ENCODE measurements at places on chromosomes 2 and 18.

GRCh38 chr2:68687018-68687417 is 43.6 kb downstream of the PROKR1 start:
- DNase-seq = no peak

- DNase-seq = no peak
Observed at GRCh38 chr2:223786236-223786635, 51.1 kb downstream of the AP1S3 start.

- no peak for DNase-seq
Observed at GRCh38 chr2:135130751-135131150, 78.7 kb downstream of the RAB3GAP1 start.

GRCh38 chr2:110978756-110979470 is 141.8 kb upstream of the BCL2L11 start:
- no peak for DNase-seq

GRCh38 chr2:218990612-218991011 is 2.6 kb downstream of the CRYBA2 start:
- no peak for DNase-seq

DNA sequence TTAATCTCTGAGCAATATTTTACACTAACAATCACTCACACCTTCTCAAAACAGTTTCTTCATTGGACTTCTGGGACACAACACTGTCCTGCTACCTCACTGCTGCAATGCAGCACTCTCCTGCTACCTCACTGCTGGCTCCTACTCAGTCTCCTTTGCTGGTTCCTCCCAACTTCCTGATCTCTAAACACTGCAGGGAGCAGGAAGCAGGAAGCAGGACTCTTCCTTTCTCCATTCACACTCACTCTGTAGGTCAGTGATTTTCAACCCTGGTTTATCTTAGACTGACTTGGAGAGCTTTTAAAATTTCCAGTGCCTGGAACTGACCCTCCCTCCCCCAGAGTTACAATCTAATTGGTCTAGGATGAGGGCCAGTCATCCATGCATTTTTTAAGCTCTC is 243.4 kb upstream of the RBBP8 start:
- DNase-seq = no peak

DNA sequence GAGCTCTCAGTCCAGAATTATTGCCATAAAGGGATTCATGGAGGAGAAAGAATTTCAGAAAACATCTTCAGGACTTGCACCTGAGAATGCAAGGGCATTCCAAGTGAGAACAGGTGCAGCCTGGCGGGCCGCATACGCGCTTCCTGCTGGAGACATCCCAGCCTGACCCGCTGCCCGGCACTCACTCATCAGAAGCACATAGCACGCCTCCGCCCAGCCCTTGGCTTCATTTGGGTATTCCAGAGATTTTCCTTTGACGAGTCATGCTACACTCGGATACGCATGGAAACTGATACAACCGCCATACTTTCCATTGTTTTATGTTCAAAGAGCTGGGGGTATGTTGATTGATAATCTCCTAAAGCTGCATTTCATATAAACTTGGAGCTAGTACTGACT is 228.0 kb upstream of the ID2 start:
- DNase-seq = no peak

- DNase-seq = no peak
Observed at GRCh38 chr18:25033747-25034471, 318.1 kb downstream of the ZNF521 start.

- DNase-seq = no peak
Observed at GRCh38 chr2:168355779-168356476, 100.1 kb upstream of the CERS6 start.

DNA sequence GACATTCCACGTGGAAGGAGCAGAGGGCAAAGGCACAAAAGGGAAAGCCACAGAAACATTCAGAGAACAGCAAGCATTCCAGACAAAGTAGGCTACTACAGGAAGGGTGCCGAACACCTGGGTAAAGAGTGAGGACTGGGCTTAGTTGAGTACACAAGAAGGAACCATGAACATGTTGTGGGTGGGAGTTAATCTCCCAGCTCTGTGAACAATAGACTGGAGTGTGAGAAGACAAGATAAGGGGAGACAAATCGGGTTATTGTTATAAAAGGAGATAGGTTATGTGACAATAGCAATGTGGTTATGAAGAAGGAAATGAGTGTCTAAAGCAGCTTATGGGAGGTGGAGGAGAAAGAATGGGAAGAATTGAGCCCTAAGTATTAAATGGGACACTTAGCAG is 70.0 kb downstream of the DPP4 start:
- DNase-seq = no peak

DNA sequence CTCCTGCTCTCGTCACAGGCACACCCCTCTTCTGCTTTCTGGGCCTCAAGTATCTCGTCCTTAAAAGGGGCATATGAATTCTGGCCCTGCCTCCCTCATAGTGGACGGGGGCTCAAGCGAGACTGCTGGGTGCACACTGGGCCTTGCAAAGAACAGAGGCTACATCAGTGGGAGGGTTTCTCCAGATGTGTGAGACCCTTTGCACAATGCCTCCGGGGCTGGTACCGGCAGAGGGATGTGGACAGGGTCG is 25.0 kb downstream of the CRACDL start:
- DNase-seq = no peak

- no peak for DNase-seq
Observed at GRCh38 chr18:36901277-36901701, 72.4 kb downstream of the KIAA1328 start.

- DNase-seq = no peak
Observed at GRCh38 chr18:67932271-67932670, 415.8 kb upstream of the DSEL start.

DNA sequence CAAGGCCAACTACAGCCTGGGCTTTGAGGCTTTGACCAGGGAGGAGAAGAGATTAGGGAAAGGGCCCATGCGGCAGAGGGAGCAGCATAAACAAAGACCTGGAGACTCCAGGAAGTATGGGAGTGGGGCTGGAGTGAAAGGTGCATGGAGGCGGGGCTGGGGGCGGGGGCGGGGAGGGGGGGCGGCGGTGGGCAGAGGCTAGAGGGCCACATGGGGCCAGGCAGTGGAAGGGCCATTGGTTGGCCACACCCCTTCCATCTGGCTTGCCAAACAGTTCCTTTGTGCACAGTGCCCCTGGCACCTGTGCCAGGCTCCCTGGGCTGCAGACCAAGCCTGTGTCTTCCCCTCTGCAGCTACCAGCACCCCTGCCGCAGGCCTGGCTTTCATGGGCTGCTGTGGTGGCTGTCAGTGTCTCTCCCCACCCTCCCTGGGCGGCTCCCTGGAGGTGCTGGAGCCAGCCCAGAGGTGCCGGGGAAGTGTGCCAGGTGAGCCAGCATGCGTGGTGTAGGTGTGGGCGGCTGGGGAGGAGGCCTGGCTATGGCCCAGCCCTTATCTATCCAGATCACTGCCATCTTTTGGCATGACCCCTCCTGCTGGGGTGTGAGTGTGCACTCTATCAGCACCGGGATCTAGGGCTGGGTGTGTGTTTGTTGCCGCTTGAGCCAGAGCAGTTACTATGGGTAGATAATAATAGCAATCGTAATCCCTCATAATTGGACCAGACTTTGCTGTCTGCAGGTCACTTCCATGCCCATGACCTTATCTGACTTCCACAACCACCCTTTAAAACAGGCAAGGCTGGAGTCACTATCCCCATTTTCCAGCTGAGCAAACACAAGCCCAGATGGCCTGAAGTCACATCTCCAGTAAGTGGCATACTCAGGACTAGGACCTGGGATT is 30.5 kb downstream of the DNMT3A start:
- DNase-seq = no peak

DNA sequence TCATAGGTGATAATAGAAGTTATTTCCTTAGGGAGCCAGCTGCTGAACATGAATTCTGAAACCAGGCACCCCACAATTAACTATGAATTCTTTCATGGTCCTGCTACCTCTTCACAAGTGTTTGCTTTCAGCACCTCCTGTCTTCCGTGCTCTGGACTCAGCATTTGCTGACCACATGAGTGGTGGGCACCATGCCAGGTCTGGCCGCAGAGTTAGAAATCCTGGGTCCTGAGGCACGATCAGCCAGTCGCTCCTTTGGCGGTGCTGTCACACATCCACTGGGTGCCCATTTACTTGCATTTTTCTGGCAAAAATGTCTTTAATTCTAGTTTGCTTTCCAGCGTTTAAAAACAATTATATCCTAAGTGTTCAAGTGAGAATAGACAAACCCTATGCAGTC is 196.4 kb upstream of the PXDN start:
- no peak for DNase-seq

- peak; percentile 28 for DNase-seq
Observed at GRCh38 chr2:41989501-41990180, 58.2 kb upstream of the PKDCC start.

DNA sequence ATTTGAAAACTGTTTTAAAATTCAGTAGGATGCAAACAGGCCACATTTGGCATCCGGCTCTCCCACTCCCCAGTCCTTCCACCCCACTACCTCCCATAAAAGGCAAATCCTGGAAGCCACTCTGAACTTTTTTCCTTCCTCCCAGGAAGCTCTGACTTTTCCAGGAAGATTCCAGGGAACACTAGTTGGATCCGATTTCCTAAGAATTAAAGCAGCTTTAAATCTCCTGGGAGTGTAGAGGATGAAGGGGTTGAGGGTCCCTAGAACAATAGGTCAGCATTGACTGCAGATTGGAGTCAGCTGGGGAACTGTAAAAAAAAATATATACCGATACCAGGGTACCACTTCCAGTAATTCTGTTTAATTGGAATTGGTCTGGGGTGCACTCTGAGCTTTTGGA is 76.9 kb downstream of the CRIM1 start:
- no peak for DNase-seq

DNA sequence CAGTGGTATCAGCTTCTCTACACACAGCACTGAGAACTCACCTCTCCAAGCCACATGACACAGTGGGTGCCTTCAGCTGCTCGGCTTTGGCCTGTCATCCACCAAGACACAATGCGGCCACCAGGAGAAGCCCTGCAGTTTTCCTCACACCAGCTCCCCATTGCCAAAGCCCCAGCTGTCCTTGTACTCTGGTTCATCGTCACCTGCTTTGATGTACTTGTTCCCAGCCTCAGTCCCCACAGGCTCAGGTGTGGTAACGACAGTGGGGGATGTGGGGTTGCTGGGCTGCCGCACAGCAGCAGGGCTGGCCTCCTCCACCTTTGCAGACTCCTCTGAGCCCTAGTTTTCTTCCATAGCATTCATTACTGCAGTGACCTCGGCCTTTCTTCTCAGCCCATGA is 387.3 kb downstream of the MEIS1 start:
- DNase-seq = no peak

DNA sequence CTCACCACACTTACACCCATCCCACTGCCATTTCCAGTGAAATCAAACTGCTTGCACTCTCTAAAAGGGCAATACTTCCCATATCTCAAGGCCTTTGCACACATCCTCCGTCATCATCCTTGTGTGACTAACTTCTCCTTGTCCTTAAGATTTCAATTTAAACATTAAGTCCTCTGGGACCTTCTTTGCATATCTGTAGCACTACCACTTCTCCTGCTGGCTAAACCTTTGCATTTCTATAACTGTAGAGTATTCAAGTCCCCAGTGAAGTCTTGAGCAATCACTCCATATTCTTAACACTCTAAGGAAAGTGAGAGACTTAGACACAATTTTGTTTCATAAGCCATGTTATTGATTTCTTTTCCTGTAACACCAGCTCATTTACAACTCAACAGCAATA is 136.8 kb upstream of the EPHA4 start:
- no peak for DNase-seq

- DNase-seq = no peak
Observed at GRCh38 chr2:159712929-159713420, 669 bp downstream of the MARCHF7 start.

DNA sequence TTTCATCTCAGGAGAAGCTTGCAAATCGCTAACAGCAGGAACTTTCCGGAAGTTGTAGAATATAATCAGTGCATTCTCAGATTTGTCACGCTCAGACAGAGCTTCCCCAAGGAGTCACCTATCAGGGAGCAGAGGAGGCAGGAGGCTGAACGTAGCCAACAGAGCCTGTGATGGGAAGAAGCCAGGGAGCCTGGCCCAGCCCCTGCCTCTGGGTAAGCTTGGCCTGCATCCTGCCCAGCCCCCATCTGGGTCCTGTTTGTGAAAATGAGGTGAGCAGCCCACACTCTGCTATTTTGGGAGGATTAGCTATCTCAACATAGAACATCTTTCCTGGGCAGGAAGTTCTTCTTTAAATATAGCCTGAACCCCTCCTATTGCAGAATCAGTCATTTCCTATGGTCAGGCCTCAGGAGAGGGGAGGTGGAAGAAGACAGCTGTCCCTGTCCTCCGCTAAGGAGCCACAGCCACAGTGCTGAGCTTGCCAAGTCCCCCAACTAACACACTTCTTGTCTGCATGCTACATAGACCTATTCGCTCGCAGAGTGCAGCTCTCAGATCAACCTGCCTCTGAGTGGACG is 19.2 kb upstream of the PKDCC start:
- no peak for DNase-seq

DNA sequence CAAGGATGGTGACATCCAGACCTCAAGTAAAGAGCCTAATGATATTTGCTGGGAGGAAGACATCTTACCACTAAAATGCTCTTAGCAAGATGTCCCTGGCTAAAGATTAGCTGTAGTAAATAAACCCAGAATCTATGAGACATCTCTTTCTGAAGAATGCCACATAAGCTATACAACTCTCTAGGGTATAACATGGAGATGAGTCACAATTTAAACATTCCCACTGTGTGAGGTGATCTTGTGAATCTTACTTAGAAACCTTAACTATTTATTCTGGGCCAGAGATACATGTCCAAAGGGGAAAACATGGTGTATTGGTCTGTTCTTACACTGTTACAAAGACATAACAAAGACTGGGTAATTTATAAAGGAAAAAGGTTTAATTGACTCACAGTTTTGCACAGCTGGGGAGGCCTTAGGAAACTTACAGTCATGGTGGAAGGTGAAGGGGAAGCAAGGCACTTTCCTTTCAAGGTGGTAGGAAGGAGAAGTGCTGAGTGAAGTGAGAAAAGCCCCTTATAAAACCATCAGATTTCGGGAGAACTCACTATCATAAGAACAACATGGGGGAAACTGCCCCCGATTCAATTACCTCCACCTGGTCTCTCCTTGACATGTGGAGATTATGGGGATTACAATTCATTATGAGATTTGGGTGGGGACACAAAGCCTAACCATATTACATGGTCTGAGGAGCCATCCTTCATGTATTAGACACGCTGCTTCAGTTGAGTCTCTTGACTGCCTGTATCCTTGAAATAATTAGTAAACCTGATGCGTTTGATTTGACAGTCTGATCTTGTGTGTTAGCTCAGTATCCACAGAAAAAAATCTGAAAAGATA is 17.1 kb downstream of the KRCC1 start:
- no peak for DNase-seq

DNA sequence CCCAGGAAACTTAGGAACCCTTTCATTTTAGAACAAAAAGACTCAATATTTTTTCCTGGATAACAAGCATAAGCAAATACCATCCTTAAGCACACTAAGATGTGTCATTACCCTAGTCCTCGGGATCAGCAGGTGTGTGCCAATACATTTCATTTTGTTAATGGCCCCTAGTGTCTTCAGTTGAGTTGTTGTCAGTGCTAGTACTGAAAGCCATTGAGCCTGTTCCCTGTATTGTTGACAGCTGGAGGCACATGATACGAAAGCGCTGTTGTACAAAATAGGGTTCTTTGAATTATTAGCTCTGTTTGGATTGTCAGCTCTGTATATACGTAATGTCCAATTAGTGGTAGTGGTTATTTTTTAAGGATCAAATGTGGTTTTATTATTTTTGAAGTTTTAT is 29.5 kb downstream of the VAPA start:
- no peak for DNase-seq

Measured in left forelimb (tissue), 1 donor.